ENCODE measurements at places on chromosomes 2 and 18.
A peak's percentile ranks its signal among the peaks of the same experiment; 100 is the strongest.

GRCh38 chr2:72457801-72458516, 310.3 kb upstream of the CYP26B1 start:
- H3K27ac ChIP-seq: no peak overlapping the region
- no peaks in the 10 kb centered on the region for H3K27me3 ChIP-seq
- no peaks in the 10 kb centered on the region for H3K4me1 ChIP-seq
- H3K36me3 ChIP-seq: peaks cover 2% of the 10 kb centered on the region
- DNase-seq: peak; percentile 7

GRCh38 chr2:95031726-95032116, 6.2 kb downstream of the MAL start:
- no peak overlapping the region for H3K4me3 ChIP-seq
- no peaks in the 10 kb centered on the region for H3K27me3 ChIP-seq
- peaks cover 5% of the 10 kb centered on the region for H3K4me1 ChIP-seq
- no peak for DNase-seq

DNA sequence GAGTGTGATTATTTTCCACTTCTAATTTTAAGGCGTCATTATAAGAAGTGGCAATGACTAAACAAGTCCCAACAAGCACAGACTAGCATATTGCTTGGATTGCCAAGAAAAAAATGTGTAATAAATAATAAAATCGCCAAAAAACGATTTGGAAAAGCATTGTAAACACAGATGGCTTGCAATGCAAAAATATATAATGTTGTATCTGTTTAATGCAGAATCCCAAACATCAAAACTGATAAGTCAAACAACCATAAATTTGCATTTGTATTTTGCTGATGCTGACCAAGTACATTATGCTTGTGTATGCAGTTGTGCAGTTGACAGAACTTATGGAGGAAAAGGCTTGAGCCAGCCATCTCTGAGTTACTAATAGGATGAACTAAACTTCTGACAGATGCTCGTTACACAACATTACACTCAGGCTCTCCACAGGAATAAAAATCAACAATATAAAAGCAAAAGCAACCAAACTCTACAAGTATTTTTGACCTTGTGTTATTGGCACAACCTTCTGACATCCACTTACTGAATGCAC, 68.1 kb downstream of the DNER start:
- peaks cover 4% of the 10 kb centered on the region for H3K4me1 ChIP-seq
- DNase-seq: peak; percentile 49
- H3K27ac ChIP-seq: no peak overlapping the region
- no peaks in the 10 kb centered on the region for H3K36me3 ChIP-seq
- no peaks in the 10 kb centered on the region for H3K27me3 ChIP-seq

DNA sequence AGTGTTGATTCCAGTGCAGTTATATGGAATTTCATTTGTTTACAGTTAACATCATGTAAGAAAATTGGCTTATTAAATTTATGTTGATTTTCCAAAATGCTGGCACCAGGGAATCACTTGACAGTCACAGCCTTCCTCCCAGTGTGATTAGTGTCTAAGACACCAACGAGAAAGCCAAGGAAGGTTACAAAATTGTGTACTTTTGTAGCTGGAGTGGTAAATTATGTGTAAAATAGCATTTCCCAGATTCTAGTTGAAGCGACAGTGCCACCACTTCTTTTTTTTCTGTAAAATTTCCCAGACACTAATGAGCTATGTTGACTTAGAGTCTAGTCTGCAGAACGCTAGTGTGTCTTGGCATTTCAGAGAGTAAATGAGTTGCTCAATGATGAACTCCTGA, 101.3 kb downstream of the NCK2 start:
- H3K4me1 ChIP-seq: peaks cover 7% of the 10 kb centered on the region
- H3K36me3 ChIP-seq: no peaks in the 10 kb centered on the region
- no peaks in the 10 kb centered on the region for H3K27me3 ChIP-seq
- H3K27ac ChIP-seq: no peak overlapping the region

- no peaks in the 10 kb centered on the region for H3K36me3 ChIP-seq
- H3K4me3 ChIP-seq: no peak within 1 kb of the TSS
- no peaks in the 10 kb centered on the region for H3K4me1 ChIP-seq
- no peak for DNase-seq
These were observed at the start of gene PCARE for GRCh38 chr2:29074411-29074810. TSS of gene PCARE (minus strand) at chr2:29074523. CDS start at chr2:29074261, 262 bp downstream.

- peaks cover 7% of the 10 kb centered on the region for H3K4me1 ChIP-seq
- H3K4me3 ChIP-seq: no peak overlapping the region
- no peaks in the 10 kb centered on the region for H3K36me3 ChIP-seq
- DNase-seq: peak; percentile 38
These were observed 41.6 kb downstream of the LBH start for GRCh38 chr2:30272761-30273573.

- H3K27ac ChIP-seq: no peak overlapping the region
- DNase-seq: no peak
- H3K27me3 ChIP-seq: no peaks in the 10 kb centered on the region
- peaks cover 6% of the 10 kb centered on the region for H3K4me1 ChIP-seq
- peaks cover 36% of the 10 kb centered on the region for H3K36me3 ChIP-seq
These were observed 91.2 kb downstream of the ZNF236 start for GRCh38 chr18:76913583-76913982.

DNA sequence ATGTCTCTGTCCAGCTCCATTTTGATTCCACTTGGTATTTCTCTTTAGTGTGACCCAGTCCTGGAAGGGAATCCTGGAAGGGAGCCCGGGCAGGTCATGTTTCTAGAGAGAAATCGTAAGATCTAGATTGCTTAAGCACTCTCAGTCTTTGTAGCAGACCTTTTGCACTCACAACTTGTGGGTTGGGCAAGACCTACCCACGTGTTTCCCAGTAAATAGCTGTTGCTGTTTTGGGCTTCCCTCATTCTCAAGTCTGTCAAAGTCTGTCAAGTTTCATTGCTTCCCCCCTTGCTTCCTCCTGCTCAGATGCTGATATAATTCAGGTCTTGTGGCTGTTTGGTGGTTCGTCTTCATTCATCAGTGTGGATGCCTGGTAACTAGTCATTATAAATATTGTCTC, 17.4 kb upstream of the NEMP2 start:
- no peak overlapping the region for H3K4me3 ChIP-seq
- H3K27me3 ChIP-seq: no peaks in the 10 kb centered on the region
- no peak overlapping the region for H3K27ac ChIP-seq
- no peaks in the 10 kb centered on the region for H3K4me1 ChIP-seq
- H3K36me3 ChIP-seq: no peaks in the 10 kb centered on the region
- DNase-seq: no peak

- no peak for DNase-seq
- H3K27ac ChIP-seq: no peak overlapping the region
- no peak overlapping the region for H3K4me3 ChIP-seq
- no peaks in the 10 kb centered on the region for H3K4me1 ChIP-seq
These were observed 13.4 kb upstream of the LRPPRC start for GRCh38 chr2:44009136-44009735.

DNA sequence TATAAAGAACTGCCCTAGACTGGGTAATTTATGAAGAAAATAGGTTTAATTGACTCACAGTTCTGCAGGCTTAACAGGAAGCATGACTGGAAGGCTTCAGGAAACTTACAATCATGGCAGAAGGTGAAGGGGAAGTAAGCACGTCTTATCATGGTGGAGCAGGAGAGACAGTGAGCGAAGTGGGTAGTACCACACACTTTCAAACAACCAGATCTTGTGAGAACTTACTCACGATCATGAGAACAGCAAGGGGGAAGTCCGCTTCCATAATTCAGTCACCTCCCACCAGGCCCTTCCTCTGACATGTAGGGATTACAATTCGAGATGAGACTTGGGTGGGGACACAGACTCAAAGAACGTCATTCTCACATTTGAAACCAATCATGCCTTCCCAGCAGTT, 260.1 kb upstream of the FAM98A start:
- H3K27me3 ChIP-seq: no peaks in the 10 kb centered on the region
- H3K36me3 ChIP-seq: no peaks in the 10 kb centered on the region

- DNase-seq: no peak
- no peak overlapping the region for H3K4me3 ChIP-seq
- no peaks in the 10 kb centered on the region for H3K36me3 ChIP-seq
- H3K27me3 ChIP-seq: no peaks in the 10 kb centered on the region
These were observed 437.0 kb upstream of the ETAA1 start for GRCh38 chr2:66960161-66960560.

Measured in lung (tissue), 17 donors.